ENCODE measurements at places on chromosomes 5 and 9.

DNA sequence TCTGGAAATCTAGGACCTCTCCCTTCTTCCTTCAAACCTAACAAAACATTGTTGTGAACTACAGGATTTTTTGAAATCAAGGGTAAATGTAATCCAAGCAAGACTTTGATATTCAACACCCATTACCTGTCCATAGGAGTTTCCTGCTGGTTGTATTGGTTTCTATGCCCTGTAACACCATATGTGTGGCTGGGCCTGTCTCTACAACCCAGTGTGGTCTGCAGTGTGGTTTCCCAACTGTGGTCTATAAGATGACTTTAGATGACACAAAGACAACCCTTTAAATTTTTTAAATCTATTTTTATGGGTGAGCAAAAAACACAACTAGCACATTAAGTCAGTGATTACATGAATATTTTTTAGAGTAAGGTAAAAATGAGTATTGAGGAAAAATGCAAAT, 93.1 kb downstream of the SMIM15 start:
- no peak for DNase-seq

- no peak for DNase-seq
Observed at GRCh38 chr9:129176701-129177442, 1.2 kb downstream of the IER5L start.

GRCh38 chr5:40988746-40989510, 79.6 kb downstream of the C7 start:
- no peak for DNase-seq

GRCh38 chr5:96453394-96453793, 20.3 kb upstream of the PCSK1 start:
- no peak for DNase-seq

- no peak for DNase-seq
Observed at GRCh38 chr9:7782400-7783120, 17.0 kb downstream of the DMAC1 start.

DNA sequence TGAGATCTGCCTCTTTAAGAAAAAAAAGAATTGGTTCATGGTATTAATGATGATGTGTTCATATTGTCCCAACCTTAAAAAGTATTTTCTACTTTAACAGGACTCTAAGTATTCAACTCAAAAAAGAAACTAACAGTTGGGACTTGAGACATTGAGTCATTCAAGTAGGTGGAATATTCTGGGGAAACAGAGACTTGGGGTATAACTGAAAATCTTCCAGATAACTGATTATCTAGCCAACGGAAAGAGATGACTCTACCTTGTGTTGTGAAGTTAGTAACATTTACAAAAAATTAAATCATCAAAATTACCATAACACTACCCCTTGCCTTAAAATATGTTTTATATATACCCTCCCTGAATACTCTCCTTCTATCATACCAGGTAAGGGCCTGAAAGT, 19.1 kb downstream of the OXCT1 start:
- DNase-seq: no peak

- DNase-seq: no peak
Observed at GRCh38 chr9:111949919-111950318, 53.3 kb downstream of the UGCG start.

- DNase-seq: no peak
Observed at GRCh38 chr9:17130291-17130690, 4.5 kb upstream of the CNTLN start.

DNA sequence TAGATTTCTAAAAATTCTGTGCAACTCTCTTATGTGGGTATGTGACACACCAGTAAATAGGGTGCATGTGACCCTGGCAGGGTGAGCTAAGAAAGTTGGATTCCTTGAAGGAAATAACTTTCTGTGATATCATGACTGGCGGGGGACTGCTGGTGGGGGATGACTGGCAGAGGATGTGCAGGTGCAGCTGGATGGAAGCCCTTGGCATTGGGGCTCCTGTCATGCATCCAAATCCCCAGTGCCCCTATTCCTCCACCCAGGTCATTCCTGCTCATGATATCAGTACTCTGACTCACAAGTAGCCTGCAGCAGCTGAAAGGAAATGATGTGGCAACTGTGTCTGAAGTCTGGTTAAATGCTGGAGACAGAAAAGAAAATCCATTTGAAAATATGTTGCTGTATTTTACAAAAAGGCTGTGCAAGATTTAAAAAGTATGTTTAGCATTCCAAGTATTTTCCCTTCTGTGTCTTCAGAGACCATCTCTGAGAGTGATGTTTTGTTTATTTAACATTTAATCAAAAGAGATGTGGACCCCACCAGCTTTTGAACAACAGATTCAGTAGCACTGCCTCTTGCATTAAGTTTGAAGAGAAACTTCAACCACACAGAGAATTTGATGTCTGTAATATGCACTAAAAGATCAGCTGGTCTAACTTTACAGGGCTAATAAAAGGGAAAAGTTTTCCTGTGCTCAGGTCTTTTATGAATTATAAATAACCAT, 17.9 kb upstream of the ZSWIM6 start:
- no peak for DNase-seq

GRCh38 chr5:27158171-27158570, 119.8 kb upstream of the CDH9 start:
- DNase-seq: no peak

DNA sequence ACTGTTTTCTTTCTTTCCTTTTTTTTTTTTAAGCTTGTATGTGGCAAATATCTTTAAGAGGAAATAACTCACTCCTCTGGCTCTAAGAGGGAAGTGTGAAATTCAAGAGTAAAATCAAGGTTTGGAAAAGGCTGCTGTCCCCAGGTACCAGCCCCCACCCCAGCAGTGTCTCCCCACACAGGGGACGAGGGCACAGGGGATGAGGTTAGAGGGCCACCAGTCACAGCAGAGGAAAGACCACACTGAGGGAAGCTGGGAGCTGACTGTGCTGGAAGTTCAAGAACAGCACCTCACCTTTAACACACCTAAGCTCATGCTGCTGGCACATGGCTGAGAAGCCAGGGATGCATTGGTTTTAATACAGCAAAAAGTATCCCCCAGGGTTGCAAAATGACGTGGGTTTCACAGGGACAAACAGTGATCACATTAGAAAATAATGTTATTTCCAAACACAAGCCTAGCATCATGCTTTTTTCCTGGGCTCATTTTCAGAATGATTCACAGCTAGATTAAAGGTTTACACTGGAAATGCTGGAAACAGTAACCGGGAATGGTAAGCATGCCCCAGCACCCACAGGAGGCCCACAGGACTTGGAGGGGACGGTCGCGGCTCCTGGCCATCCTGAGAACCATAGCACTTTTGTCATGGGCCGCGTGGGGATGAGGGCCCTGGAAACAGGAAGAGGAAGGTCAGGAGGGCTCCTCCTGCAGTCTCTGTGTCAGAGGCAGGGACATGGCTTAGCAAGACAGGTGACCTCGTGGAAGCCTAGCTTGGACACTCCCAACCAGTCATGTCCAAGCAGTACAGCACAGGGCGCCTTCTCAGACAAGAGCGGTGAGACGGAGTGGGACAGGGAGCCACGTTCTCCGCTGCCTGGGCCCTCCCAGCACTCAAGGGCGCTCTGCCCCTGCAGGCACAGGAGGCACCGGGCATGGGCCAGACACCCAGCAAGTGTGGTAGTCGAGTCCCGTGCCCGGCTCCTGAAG, 6.9 kb downstream of the LPCAT1 start:
- no peak for DNase-seq

- DNase-seq: no peak
Observed at GRCh38 chr5:158569534-158569933, 530.2 kb downstream of the EBF1 start.

DNA sequence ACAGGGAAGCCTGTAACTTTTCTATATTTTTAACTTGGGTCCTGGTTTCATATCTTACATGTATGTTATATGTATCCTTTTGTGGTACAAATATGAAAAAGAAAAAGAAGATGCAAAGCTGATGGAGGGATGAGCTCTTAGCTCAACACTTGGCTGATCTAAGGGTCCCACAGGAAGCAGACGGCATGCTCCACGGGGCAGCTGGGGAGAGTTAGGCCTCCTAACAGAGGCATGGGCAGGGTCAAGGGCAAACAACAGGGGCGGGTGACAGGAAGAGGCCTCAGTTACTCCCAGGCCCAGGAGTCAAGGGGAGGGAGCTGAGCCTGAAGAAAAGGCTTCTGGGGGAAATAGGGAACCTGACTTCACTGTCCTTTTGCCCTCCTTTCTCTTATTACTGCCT, 287.2 kb downstream of the ZSWIM6 start:
- no peak for DNase-seq

GRCh38 chr5:175465282-175465681, 13.1 kb upstream of the SFXN1 start:
- DNase-seq: no peak

DNA sequence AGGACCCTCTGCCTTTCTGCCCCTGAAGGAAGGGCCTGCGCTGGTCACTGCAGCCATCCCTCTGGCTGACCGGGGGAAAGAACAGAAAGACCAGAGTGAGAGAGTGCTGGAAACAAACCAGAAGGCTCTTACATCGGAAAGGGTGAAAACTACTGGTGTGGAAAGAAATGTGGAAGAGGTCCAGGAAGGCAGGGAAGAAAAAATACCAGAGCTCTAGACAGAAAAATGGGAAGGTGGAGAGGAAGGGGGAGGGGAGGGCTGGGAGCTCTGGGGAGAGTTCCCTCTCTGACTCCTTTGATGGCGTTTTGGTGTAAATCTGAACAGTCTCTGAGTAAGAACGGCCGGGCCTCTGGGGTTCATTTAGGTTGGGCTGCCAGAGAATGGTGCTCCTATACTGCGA, 47.7 kb downstream of the COL23A1 start:
- DNase-seq: no peak

- DNase-seq: no peak
Observed at GRCh38 chr5:150001660-150002486, 1.3 kb downstream of the HMGXB3 start.

- no peak for DNase-seq
Observed at GRCh38 chr9:124220946-124221451, 36.8 kb upstream of the NEK6 start.

DNA sequence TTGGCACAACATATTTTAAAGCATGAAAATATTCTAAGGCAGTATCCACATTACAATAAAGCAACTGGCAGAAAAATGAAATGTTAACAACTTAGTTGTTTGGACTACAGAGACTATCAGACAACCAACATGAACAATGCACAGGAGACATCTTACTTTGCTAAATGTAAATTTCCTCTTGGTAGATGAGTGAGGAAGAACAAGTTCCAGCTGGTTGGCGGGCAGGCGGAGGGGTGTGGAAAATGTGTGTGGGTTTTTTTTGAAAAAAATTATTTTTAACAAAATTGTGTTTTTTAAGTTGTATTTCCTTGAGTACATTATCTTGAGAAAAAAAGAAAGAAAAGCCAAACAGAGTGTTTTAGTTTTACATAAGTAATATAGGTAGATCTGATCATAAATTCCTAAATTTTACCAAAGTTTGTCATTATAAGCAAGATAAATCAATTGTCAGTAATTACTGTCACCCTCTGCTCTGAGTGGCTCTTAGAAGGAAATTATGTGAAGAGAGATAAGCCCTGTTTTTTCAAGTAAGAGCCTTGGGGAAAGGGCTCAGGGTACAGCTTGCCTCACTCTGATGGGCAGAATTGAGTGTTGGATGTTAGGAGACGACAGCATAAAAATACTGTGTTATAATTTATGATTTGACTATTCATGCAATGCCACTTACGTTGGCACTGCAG, 42.5 kb downstream of the TMEM167A start:
- DNase-seq: no peak

DNA sequence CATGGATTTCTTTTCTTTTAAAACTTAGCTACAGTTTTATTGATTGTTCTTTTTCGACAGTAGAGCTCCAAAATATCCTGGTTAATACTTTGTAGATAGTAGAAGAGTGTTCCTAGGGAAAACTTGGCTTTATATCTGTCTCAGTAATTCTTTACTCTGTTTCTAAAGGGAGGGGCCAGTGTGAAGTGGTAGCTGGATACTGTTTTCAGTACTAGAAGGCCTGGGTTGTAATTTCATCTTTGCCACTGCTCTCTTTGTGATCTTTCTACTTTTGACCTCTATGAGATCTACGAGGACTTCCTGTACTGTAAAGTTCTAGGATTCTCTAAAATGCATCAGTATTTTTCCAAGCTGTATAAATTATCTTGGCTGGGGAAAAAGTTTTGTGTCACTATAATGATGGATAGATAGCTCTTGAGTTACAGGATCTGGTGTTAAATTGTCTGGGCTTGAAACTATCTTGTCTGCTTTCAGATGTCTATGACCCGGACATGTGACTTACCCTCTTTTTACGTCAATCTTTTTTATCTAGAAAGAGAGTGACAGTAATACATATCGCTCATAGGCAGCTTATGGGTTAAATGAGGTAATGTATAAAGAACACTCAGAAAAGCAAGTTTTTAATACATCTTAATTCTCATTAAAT, 53.6 kb downstream of the PRR16 start:
- DNase-seq: no peak

GRCh38 chr5:130078661-130079060, 174.4 kb downstream of the CHSY3 start:
- DNase-seq: no peak

- DNase-seq: no peak
Observed at GRCh38 chr9:132586830-132587591, 4.6 kb downstream of the BARHL1 start.

GRCh38 chr9:120336753-120337090, 243.2 kb downstream of the CDK5RAP2 start:
- DNase-seq: no peak

- no peak for DNase-seq
Observed at GRCh38 chr5:59079622-59080620, 497.0 kb downstream of the RAB3C start.

DNA sequence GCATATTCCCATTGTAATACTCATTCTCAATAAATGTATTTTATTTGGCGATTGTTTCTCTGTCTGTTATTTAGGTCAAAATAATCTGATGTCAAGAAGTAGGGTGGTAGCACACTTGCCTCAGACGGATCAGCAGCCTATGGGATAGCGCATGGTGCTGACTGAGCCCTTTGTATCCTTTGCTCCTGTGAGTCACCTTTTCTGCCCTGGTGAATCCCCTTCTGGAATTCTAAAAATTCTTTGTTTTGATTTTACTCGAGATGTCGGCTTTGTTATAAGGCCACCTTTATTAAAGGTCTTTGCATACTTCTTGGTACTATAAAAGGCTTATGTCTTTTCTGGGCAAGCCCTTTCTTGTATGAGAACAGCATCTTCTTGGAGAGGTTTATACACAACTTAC, 1187.8 kb downstream of the CDH9 start:
- DNase-seq: no peak

- DNase-seq: no peak
Observed at GRCh38 chr9:20398536-20399338, 223.6 kb downstream of the MLLT3 start.

DNA sequence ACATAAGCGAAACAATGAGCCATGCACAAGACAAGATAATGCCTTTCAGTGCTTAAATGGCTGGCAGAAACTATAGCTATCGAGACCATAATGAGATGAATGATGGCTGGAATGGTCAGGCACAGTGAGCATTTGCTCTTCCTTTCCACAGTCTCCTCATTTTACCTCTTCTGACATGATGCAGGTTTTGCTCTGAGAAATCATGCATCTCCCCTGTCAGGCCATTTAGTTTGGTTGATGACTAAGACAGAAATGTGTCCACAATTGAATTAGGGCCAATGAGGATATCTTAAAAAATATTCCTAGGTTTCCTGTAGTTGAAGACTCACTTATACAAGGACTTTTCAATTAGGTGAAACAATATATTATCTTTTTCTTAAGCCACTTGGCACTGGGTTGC, 475.1 kb downstream of the TMEM232 start:
- DNase-seq: no peak
